T47D (cell line): ENCODE measurements at places on chromosomes 16 and 17.

DNA sequence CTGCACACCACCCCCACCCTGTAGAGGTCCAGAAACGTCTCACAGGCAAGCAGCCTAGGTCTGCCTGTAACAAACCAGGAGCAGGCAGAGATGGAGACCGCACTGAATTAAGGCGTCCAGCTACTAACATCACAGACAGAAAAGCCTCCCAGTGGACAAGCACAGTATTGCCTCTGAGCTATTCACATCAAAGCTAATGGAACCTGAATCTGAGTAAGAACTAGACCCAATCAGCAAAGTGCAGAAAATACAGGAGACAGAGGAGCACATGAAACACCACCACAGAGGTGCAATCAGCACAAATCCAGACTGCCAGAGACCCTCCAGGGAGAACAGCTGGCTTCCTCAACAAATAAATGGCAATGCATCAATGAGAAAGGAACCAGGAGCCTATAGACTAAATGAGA lies 22.2 kb upstream of the PEMT start:
- peak; percentile 49 for DNase-seq

GRCh38 chr17:12579288-12579687 lies 86.4 kb upstream of the MYOCD start:
- no peak for DNase-seq

GRCh38 chr17:419073-419735 lies 66.6 kb upstream of the RPH3AL start:
- no peak for DNase-seq

DNA sequence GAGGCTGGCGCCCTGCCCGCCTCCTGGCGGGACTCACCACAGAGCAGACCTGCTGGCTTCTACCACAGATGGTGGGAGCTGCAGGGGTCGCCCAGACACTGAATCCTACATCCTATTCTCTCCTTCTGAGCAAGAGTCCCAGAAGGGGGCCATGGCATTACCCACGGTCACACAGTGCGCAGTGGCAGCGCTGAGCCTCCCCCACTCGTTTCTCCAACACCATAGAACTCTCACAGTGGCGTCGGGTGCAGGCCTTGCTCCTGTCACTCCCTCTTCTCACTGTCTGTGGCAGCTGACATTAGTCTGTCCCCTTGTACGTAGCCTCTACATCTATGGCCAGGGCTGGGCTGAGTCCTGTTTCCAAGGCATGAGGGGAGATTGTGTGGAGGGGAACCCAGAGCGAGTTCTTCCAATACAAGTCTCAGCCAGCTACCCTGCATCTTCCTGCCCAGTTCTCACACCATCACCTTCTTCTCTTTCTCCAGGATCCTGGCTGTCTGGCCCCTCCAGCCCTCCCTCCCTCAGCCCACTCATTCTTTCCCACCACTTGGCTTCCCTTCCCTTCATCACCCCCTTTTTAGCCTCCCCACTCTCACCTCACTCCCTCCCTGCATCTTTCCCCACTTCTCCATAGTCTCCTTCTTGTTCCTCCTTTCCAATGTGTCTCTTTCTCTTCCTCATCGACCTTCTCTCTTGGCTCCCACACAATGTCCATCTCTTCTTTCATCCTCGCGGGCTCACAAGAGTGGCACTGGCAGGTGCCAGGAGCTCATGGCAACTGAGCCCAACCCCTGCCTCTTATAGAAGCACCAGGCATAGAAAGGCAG lies 5.9 kb downstream of the UBTF start:
- DNase-seq = no peak

DNA sequence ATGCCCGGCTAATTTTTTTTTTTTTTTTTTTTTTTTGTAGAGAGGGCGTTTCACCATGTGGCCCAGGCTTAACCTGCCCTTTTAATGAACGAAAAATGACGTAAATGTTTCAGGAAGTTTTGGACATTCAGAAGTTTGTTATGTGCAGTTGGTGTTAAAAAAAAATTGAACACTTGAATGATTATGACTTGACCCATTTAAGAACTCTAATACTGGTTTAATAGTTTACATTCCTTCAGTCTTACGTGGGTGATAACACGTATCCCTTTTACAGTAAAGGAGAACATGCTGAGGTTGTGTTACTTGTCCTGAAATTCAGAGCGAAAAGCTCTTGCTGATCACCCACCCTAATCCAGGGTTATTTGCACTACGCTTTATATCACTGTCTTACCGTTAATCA lies 1.7 kb downstream of the MLYCD start:
- DNase-seq = no peak

DNA sequence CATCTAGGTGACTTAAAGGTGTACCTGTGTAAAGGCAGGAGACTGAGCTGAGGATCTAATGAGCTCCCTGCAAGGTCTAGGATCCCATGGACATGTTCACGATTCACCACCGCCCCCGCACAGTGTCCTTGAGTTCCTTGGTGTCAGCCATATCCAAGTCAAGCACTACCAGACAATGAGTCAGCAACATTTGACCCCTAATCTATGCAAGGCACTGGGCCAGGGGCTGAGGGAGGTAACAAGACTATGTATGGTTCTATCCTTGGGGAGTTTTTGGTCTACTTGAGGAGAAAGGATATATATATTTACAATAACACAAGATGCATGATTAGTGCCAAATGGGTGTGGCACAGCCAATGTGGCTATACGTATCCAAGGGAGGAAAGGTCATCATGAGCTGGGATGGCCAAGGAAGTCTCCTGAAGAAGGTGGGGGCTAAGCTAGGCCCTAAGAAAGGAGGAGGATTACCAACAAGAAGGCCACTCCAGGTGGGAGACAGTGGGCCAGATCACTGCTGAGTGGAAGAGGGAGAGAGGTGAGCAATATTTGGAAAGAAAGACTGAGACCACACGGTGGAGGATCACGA lies 35.0 kb downstream of the ITGB3 start:
- no peak for DNase-seq

GRCh38 chr16:67298277-67298676 lies 18.9 kb downstream of the PLEKHG4 start:
- no peak for DNase-seq

- no peak for DNase-seq
Observed at GRCh38 chr17:60559995-60560859, 34.2 kb upstream of the APPBP2 start.

GRCh38 chr16:88789594-88789993 lies 4.6 kb upstream of the PIEZO1 start:
- no peak for DNase-seq

GRCh38 chr17:67403065-67403464 lies 26.0 kb downstream of the PITPNC1 start:
- no peak for DNase-seq

DNA sequence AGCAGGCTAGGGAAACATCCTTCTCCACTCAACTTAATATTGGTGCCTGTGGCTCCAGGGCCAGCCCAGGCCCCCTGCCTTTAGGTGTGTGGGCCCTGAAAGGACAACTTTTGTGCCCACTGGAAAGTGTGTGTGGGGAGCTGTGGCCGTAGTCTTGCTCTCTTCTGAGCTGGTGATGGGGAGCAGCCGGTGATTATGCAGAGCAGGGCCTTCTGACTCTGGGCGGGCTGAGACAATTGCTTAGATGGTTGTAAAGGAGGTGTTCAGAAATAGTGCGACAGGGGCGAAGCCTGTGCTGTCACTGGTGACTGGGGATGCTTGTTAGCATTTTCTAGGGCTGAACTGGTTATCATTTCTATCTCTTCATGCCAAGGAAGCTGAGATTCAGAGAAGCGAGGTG lies 62.6 kb downstream of the MSI2 start:
- DNase-seq = no peak

GRCh38 chr16:22386976-22387375 lies 12.6 kb upstream of the CDR2 start:
- no peak for DNase-seq

DNA sequence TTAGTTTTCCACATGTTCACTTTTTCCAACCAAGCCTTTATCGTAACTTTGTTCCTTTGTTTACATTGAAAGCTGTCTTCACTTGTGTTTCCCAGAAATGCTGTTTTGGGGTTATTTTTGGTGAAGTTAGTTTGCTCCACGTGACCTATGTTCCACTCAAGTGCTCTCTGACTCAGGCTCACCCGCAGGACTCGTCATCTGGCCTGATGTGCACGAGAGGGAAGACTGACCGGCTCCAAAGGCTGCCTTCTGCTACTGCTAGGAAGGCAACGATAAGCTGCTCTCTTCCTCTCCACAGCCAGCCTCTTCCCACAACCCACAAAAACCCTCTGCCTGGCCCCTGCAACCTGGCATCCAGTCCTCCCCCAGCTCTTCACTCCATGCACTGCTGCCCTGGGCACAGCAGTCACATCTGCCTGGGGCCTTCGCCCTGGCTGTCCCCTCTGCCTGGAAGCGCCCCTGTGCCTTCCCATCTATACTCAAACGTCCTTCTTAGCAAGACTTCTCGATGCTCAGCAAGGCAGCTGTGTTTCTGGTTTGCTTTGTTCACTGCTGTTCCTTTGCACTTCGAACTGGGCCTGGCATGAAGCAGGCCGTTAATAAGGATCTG lies 28.0 kb downstream of the ZCCHC14 start:
- no peak for DNase-seq

GRCh38 chr17:64356304-64356686 lies 34.4 kb downstream of the PECAM1 start:
- DNase-seq = no peak

- DNase-seq = no peak
Observed at GRCh38 chr17:78780335-78780734, 1.7 kb downstream of the CYTH1 start.

DNA sequence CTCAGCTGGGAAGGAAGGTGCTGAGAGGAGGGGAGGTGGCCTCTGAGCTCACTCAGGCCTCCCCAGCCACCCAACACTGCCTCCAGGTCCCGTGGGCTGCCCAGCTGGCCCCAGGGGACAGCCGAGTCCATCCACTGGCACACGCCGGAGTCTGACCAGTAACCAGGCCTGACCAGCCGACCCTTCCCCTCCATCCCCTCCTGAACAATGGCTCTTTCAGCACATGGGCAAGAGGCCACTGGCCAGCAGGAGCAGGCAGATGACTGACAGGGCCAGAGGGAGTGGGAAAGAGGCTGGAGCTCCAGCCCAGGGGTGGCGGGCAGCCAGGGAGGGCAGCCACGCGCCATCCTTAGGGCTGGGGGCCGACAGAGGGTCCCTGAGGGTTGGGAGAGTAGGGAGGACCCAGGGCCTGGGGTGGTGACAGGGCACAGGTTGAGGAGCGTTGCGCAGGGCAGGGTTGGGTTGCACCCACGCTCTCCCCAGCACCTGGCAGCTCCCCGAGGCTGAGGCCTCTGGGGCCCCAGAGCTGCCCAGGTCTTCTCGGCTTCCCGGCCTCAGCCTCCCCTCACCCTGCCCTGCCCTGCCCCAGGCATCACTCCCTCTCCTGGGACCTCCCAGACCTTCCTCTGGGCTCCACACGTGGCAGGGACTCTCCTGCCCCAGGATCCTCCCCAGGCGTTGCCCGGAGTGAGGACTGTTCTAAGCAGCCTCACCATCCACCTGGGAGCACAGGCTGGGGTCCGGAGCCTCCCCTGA lies 20.2 kb upstream of the SLC38A10 start:
- no peak for DNase-seq

GRCh38 chr16:23213831-23214230 lies 31.3 kb downstream of the SCNN1G start:
- no peak for DNase-seq

GRCh38 chr17:34306466-34306865 lies 12.8 kb upstream of the CCL8 start:
- peak; percentile 31 for DNase-seq

DNA sequence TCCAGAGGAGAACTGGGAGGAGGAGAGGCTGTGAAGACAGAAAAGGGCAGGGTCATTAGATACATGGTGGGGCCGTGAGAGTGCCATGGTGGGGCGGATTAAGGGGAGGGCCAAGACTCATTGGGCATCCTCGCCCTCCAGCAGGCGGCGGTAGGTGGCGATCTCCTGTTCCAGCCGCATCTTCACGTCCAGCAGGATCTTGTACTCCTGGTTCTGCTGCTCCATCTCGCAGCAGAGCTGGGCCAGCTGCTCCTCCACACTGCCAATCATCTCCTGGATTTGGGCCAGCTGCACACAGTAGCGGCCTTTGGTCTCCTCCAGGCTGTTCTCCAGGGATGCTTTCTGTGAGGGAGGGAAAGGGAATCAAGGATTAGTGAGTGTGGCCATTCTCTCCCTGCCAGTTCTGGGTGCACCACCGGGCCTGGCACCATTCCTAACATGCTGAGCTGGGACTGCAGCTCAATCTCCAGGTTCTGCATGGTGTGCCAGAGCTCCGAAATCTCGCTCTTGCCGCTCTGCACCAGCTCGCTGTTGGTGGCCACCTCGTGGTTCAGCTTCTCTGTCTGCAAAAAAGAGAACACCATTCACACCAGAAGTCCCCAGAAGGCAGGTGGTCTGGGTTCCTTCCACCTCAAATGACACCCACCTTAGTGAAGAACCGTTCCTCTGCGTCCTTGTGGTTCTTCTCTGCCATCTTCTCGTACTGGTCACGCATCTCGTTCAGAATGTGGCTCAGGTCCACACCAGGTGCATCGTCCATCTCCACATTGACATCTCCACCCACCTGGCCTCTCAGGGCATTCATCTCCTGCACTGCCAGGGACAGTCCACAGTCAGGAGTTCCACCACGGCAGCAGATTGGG lies 129.0 kb downstream of the CCDC144A start:
- no peak for DNase-seq

GRCh38 chr17:83092931-83093330 lies 13.5 kb downstream of the METRNL start:
- DNase-seq = no peak

DNA sequence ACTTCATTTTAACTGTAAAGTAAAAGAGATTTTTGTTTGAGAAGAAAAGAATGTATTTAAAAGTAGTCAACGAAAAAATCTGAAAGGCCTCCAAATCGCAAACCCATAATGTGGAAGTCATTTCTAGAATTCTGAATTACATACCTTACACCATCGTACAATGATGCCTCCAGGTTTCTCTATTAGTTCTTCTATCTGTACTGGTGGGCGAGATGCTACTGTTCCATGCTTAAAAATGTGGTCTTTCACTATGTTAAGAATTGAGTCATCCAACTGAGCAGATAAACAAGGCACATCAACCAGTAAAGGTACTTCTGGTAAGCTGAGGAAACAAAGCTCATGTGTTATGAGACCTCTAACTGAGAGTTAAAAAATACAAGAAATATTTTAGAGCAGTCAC lies 28.5 kb downstream of the CRLF3 start:
- DNase-seq = no peak

DNA sequence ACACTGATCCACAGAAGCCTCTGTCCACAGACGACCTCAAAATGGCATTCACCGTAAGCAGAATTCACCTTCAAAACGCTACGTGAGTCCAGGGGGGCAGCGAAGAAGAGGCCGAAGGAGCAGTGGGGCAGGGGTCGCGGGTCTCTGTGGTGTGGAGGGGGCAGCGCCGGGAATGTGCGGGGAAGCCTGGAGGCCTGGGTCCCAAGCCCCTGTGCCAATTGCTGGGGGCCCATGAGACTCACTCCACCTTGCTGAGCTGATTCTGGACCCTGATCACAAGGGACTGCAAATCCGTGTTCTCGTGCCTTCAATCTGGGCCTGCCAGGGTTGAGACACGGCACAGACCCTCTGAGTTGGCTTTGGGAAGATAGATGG lies 43.3 kb upstream of the SMPD3 start:
- DNase-seq = no peak

- DNase-seq = no peak
Observed at GRCh38 chr17:82915010-82915756, 75.4 kb upstream of the ZNF750 start.

- DNase-seq = peak; percentile 82
Observed at GRCh38 chr17:49861150-49861884, 13.4 kb upstream of the TAC4 start.

GRCh38 chr16:63981639-63982038 lies 1140.2 kb downstream of the CDH11 start:
- no peak for DNase-seq

- DNase-seq = no peak
Observed at GRCh38 chr16:63717806-63718205, 1404.1 kb downstream of the CDH11 start.
